SJSA1 (cell line): ENCODE measurements at places on chromosomes 13 and 19.
A peak's percentile ranks its signal among the peaks of the same experiment; 100 is the strongest.

GRCh38 chr13:48828962-48829411, 146.7 kb upstream of the FNDC3A start:
- H3K36me3 ChIP-seq: no peaks in the 10 kb centered on the region
- H3K27me3 ChIP-seq: no peaks in the 10 kb centered on the region
- no peak overlapping the region for H3K27ac ChIP-seq
- DNase-seq: no peak
- no peak overlapping the region for H3K4me3 ChIP-seq

DNA sequence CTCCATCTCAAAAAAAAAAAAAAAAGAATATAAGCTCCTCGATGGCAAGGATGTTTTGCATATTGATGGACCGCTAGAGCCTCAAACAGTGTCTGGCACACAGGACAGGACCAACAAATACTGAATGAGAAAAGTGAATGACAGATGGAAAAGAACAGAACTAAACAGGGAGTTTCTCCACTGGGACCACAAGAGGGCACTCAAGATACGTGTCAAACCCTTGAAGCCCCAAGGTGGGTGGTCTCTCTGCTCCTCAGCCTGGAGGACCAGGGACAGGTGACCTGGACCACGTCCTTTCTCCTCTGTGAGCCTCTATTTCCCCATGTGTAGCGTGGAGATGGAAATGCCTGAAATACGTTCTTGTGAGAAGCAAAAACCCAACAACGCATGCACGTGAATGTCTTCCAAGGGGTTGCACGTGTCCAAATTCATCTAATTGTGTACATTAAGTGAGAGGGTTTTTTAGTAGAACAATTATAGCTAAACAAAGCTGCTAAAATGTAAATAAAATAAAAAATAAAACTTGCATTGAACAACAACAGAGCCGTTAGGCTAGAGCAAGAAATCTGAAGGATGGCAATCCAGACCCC, 5.7 kb upstream of the CDC42EP5 start:
- H3K27ac ChIP-seq: no peak overlapping the region
- H3K27me3 ChIP-seq: no peaks in the 10 kb centered on the region
- H3K36me3 ChIP-seq: no peaks in the 10 kb centered on the region
- no peak overlapping the region for H3K4me3 ChIP-seq
- peak; percentile 23 for DNase-seq

DNA sequence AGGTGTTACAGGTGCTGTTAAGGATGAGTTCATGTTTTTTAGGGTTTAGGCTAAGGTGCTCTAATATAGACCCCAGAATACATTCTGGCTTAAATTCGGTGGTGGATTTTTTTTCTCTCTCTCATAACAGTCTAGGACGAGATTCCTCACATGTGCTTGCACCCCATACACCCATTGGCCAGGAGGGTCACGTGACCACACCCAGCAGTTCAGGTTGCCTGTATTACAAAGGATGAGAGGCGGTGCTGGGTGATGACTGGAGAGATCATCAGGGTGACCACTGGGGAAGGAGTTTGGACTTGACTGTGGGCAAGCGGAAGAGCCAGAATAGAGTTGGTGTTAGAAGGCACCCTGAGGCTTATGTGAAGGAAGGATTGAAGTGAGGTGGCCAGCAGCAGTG, 27.7 kb downstream of the PPP2R1A start:
- no peak overlapping the region for H3K27ac ChIP-seq
- no peak for DNase-seq
- no peaks in the 10 kb centered on the region for H3K27me3 ChIP-seq

- no peak for DNase-seq
- peaks cover 32% of the 10 kb centered on the region for H3K36me3 ChIP-seq
- peaks cover 12% of the 10 kb centered on the region for H3K27me3 ChIP-seq
- peaks cover 18% of the 10 kb centered on the region for H3K4me1 ChIP-seq
- H3K27ac ChIP-seq: peak overlapping the region; percentile 43; the same call in 1 of the 2 replicates
These were observed 2.0 kb upstream of the USF2 start for GRCh38 chr19:35266520-35267352.

DNA sequence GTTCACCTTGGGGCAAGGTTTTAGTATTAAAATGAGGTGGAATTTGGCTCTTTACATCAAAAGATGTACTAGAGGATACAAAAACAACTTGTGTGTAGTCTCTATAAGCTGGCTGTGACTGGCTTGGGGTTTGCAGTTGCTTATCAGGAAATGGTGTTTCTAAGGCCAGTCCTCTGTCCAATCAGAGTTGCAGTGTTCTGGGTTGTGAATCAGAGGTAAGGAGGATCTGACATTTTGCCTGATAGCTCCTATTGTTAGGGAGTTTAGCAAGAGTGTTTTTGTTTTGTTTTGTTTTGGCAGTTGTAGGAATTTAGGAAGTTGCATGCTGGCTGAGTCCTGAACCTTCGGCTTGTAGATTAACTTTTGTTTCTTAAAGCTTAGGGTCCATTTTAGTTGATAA, 20.1 kb upstream of the ESD start:
- H3K4me1 ChIP-seq: no peaks in the 10 kb centered on the region; the same call in 1 of the 2 replicates
- DNase-seq: no peak
- H3K36me3 ChIP-seq: no peaks in the 10 kb centered on the region
- no peak overlapping the region for H3K27ac ChIP-seq

- H3K4me3 ChIP-seq: no peak overlapping the region
- H3K27ac ChIP-seq: no peak overlapping the region
- no peaks in the 10 kb centered on the region for H3K4me1 ChIP-seq
- no peak for DNase-seq
- H3K27me3 ChIP-seq: no peaks in the 10 kb centered on the region
These were observed 8.5 kb downstream of the PGLS start for GRCh38 chr19:17519967-17520366.

DNA sequence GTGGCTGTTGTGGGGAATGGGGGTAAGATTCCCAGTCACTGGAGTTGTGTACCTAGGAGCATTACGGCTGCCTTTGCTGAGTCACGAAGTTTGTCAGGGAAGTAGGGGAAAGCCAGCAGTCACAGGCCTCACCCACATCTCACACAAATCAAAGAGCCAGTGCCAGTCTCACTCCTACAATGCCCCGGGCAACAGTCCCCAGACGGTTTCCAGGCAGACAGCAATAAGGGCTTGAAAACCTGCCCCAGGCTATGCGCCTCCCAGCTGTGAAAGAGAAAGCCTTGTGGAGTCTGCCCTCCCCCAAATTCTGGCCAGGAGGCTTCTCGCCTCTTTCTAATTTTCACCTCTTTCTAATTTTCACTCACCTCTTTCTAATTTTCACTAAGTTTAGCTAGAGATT, 142.3 kb upstream of the EDNRB start:
- no peak overlapping the region for H3K27ac ChIP-seq
- DNase-seq: no peak
- no peaks in the 10 kb centered on the region for H3K27me3 ChIP-seq
- no peaks in the 10 kb centered on the region for H3K4me1 ChIP-seq
- no peaks in the 10 kb centered on the region for H3K36me3 ChIP-seq

- H3K4me1 ChIP-seq: no peaks in the 10 kb centered on the region
- DNase-seq: no peak
- H3K4me3 ChIP-seq: no peak overlapping the region
- H3K36me3 ChIP-seq: no peaks in the 10 kb centered on the region
- H3K27me3 ChIP-seq: no peaks in the 10 kb centered on the region
- no peak overlapping the region for H3K27ac ChIP-seq
These were observed 9.0 kb downstream of the BLOC1S3 start for GRCh38 chr19:45187421-45188100.

DNA sequence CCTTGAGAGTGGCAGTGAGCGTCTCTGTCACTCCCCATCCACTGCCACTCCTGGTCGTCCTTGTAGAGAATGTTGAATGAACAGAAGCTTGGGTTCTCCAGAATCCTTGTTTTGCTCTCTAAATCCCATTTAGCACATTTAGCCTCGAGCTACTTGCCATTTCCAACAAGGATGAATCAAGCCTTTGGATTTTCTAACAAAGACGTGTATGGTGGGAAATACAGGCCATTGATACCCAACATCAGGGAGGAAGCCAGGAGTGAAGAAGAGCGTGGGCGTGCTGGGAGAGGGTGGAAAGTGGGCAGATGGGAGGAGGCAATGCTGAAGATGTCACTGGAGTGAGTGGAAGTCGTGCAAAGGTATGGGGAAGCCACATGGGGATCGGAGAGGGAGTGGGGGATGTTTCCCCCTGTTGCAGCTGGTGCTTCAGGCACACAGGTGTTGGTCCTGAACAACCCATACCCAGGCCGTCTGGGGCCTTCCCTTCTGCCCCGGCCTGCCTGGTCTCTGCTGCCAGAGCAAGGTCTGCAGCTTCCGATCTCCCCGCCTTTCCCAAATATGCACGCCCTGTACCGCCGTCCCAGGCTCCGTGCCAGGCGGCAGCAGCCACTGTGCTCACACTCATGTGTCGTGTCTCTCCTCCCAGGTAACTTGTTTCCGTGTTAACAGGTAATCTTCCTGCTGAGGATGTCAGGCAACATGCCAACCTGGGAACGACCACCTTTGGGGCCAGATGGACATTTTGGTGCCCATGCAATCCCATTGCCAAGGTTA, 48.7 kb downstream of the ZIC5 start:
- no peaks in the 10 kb centered on the region for H3K36me3 ChIP-seq
- 0 out of 2 replicates have a peak, but pooled peaks cover 3% of the 10 kb centered on the region for H3K4me1 ChIP-seq
- peaks cover 77% of the 10 kb centered on the region for H3K27me3 ChIP-seq
- H3K27ac ChIP-seq: no peak overlapping the region

DNA sequence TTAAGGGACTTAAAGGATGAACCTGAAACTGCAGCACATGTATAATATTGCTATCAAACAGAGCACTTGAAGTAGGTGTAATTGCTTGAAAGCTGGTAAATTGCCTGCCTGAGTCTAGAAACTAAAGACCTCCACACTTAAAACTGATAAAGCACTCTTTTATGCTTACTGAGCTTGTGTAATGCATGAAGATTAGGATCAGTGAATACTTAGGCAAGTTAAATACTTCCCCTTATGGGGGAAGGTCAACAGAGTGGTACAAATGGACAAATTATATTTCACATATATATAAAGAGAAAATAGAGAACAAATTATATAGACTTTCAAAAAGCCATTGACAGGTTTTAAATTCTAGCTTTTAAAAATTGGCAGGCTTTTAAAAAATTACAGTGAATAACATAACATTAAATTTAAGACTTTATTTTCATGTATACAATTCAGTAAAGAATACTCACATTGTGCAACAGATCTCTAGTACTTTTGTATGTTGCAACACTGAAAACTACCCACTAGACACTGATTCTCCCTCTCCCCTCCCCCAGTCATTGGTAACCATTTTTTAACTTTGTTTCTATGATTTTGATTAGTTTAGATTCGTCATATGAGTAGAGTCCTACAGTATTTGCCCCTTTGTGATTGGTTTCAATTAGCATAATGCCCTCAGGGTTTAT, 23.9 kb downstream of the PIBF1 start:
- no peak overlapping the region for H3K4me3 ChIP-seq
- peaks cover 3% of the 10 kb centered on the region; the same call in 1 of the 2 replicates for H3K36me3 ChIP-seq
- H3K27ac ChIP-seq: no peak overlapping the region

DNA sequence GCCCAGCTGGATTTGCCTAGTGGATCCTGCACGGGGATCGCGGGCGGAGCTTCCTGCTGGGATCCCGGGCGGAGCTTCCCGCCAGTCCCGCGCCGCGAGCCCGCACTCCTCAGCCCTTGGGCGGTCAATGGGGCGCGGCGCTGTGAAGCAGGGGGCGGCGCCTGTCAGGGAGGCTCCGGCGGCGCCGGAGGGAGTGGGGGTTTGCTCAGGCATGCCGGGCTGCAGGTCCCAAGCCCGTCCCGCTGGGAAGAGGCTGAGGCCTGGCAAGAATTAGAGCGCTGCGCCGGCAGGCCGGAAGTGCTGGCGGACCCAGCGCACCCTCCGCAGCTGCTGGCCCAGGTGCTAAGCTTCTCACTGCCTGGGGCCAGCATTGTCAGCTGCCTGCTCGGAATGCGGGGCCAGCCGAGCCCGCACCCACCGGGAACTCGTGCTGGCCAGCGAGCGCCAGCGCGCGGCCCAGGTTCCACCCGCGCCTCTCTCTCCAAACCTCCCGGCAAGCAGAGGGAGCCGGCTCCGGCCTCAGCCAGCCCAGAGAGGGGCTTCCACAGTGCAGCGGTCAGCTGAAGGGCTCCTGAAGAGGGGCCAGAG, 119.6 kb downstream of the PRR20E start:
- no peak overlapping the region for H3K4me3 ChIP-seq
- H3K36me3 ChIP-seq: no peaks in the 10 kb centered on the region
- DNase-seq: no peak

GRCh38 chr19:57338877-57339276, 12.2 kb upstream of the ZNF304 start:
- no peak overlapping the region for H3K27ac ChIP-seq
- H3K4me1 ChIP-seq: no peaks in the 10 kb centered on the region
- H3K36me3 ChIP-seq: no peaks in the 10 kb centered on the region
- 0 out of 2 replicates have a peak, but pooled peaks cover 2% of the 10 kb centered on the region for H3K27me3 ChIP-seq
- no peak for DNase-seq

GRCh38 chr19:58228585-58229254, at the start of gene ZNF544:
Gene ZNF544, plus strand, starts transcription at chr19:58228914. Its CDS starts 15,110 bp downstream, at chr19:58244024.
- DNase-seq: peak; percentile 82
- H3K36me3 ChIP-seq: peaks cover 47% of the 10 kb centered on the region
- peak within 1 kb of the TSS; percentile 62 for H3K4me3 ChIP-seq
- H3K4me1 ChIP-seq: peaks cover 19% of the 10 kb centered on the region
- no peaks in the 10 kb centered on the region for H3K27me3 ChIP-seq

- peaks cover 66% of the 10 kb centered on the region for H3K36me3 ChIP-seq
- no peak overlapping the region for H3K27ac ChIP-seq
- H3K4me3 ChIP-seq: peak overlapping the region; percentile 81
- H3K4me1 ChIP-seq: peaks cover 15% of the 10 kb centered on the region
- no peak for DNase-seq
- H3K27me3 ChIP-seq: no peaks in the 10 kb centered on the region
These were observed 731 bp upstream of the AKAP8L start for GRCh38 chr19:15419413-15420025.

DNA sequence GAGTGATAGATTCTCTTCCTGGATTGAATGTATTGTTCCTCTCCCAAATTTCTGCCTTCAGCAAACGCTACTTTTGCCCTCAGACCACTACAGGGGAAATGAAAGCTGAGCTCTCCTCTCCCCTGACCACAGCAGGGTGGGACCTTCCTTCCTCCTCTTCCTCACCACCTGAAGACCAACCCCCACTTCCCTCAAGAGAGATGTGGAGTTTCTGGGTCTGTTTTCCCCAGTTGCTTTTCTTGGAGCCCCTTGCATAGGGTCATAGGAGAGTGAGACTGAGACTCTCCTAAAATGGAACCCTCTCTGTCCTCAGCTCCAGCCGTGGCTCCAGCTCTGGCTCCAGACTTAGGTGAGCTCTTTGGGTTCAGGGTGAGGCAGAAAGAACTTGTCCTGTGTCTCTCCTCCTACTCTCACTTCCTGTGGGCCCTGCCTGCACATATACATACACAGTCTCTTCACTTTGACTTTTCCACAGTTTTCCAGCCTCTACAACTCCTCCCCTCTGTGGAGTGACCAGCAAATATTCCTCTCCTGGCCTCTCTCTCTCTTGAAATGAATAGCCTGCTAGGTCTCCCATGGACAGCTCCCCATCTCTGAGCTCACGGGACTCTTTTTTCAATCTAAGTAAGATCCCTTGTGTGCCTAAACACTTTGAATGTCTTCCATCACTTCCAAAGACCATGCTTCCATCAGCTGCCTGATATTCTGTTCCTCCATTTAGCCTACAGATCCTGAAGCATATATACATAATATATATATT, 19.2 kb upstream of the ZNF175 start:
- no peaks in the 10 kb centered on the region for H3K4me1 ChIP-seq
- H3K4me3 ChIP-seq: no peak overlapping the region
- DNase-seq: no peak
- H3K27me3 ChIP-seq: no peaks in the 10 kb centered on the region
- no peak overlapping the region for H3K27ac ChIP-seq

GRCh38 chr13:28043224-28043623, 54.7 kb upstream of the URAD start:
- no peaks in the 10 kb centered on the region for H3K4me1 ChIP-seq
- no peak overlapping the region for H3K27ac ChIP-seq
- no peaks in the 10 kb centered on the region for H3K27me3 ChIP-seq
